ENCODE measurements at places on chromosomes 16 and 17. TPM values are rescaled to one million over a fixed set of nuclear protein-coding genes. Genes with fewer than 3 reads are reported as not detected.

GRCh38 chr17:75764417-75764710 is 628 bp downstream of the GALK1 start:
- no peak for DNase-seq
- peak overlapping the region; percentile 79 for H3K27ac ChIP-seq
- peaks cover 10% of the 10 kb centered on the region for H3K4me1 ChIP-seq
- H3K4me3 ChIP-seq: peak overlapping the region; percentile 84
- no peaks in the 10 kb centered on the region for H3K27me3 ChIP-seq

GRCh38 chr17:74369221-74369620 is 1.9 kb downstream of the GPR142 start:
- no peak overlapping the region for H3K27ac ChIP-seq
- H3K27me3 ChIP-seq: no peaks in the 10 kb centered on the region
- H3K4me1 ChIP-seq: peaks cover 14% of the 10 kb centered on the region
- DNase-seq: peak; percentile 82
- H3K36me3 ChIP-seq: no peaks in the 10 kb centered on the region

DNA sequence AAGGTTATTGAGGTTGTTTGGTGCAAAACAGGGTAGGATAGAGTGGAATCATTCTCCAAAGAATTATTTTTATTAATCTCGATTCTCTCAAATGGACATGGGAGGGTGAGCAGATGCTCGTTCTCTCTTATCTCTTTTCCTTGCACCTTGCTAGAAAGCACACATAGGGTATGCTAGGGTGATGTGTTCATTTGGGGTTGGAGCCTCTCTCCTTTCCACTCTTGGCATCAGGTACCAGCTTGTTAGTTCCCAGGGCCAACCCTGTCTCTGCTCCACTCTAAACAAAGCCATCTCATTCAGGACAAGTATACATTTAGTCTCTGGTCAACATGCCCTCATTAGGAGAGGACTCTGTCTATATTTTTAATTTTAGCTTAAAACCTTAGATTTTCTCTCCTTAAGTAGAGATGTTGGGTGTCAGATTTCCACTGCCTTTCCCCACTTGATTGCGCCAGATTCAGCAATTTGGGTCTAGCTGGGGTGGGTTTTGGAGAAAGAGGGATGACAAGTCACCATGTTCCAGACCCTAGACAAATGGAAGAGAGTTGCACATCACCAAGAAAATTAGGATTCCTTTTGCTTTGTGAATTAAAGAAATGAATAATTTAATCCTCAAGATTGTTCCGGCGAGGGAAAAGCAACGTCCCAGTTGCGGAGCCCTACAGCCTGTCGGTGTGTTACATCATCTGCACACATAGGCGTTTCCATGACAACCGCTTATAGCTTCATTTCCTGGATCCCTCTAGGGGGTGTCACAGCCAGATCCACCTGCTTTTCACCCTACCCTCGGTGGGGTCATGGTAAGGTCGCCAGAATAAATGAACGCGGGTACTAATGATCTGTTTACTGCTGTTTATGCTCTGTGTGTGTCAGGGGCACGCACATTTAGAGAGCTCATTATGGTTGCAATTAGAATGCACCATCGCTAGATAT is 41.6 kb downstream of the SNX11 start:
- H3K4me1 ChIP-seq: peaks cover 4% of the 10 kb centered on the region
- no peaks in the 10 kb centered on the region for H3K36me3 ChIP-seq
- no peak overlapping the region for H3K27ac ChIP-seq
- no peak overlapping the region for H3K4me3 ChIP-seq
- H3K27me3 ChIP-seq: no peaks in the 10 kb centered on the region

- H3K36me3 ChIP-seq: peaks cover 13% of the 10 kb centered on the region
- no peak overlapping the region for H3K4me3 ChIP-seq
- H3K27ac ChIP-seq: no peak overlapping the region
Observed at GRCh38 chr17:28131599-28131998, 89.1 kb downstream of the NLK start.

DNA sequence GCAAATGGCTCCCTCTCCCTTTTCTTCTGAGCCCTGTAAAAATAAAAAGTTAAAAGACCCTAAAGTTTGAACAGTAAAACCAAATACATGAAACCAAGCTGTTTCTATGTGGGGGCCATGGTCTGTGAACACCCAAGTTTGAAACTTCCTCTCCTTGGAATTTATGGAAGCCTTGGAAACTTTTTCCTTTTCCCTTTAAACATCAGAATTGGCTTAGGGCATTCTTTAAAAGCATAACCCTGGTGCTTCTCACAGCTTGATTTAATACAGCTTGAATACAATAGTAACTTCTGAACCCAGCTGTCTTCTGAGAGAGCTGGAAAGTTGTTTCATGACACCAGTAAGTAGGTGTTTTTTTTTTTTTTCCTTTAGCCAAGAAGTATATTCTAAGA is 26.5 kb downstream of the NKD1 start:
- H3K4me3 ChIP-seq: no peak overlapping the region
- H3K4me1 ChIP-seq: no peaks in the 10 kb centered on the region
- DNase-seq: no peak
- no peaks in the 10 kb centered on the region for H3K27me3 ChIP-seq

KRT9 gene
- not detected for total RNA-seq

DNA sequence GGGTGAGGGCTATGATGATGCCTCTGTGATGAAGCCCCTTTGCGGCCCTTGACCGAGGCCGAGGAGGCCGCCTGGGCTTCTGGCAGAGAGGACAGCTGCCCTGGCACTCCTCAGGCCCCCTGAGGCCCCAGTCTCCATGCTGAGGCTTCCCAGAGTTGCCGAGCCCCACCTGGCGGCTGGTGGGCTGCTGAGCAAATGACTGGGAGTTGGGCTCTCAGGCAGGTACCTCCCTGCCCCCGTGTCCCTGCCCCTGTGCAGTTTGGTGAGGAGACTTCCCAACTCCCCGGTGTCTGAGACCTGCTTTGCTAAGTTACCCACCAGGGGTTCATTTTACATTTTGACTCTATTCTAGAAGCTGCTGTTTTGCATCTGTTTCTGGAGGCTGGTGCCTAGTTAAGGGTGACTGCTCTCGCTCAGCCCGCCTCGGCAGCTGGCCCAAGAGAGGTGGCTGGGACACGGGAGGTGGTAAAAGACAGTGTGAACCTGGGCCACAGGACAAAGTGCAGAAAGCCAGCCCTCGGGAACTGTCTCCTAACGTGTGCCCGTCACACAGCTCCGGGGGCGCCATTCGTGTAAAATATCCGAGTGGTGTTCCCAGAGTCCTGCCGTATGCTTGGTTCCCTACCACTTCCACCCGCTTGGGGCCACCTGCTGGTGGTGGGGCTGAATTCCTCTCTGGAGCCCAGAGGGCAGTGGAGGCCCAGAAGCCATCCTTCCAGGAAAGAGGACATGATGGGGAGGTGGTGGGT is 134.5 kb downstream of the RAB11FIP4 start:
- peaks cover 16% of the 10 kb centered on the region for H3K36me3 ChIP-seq
- no peaks in the 10 kb centered on the region for H3K27me3 ChIP-seq
- H3K4me3 ChIP-seq: no peak overlapping the region
- no peak overlapping the region for H3K27ac ChIP-seq
- H3K4me1 ChIP-seq: no peaks in the 10 kb centered on the region

PIPOX gene
- 2.5 TPM for total RNA-seq

- H3K4me3 ChIP-seq: no peak overlapping the region
- H3K36me3 ChIP-seq: no peaks in the 10 kb centered on the region
- H3K27me3 ChIP-seq: peaks cover 7% of the 10 kb centered on the region
Observed at GRCh38 chr16:82033006-82033405, 2.0 kb upstream of the HSD17B2 start.

DNA sequence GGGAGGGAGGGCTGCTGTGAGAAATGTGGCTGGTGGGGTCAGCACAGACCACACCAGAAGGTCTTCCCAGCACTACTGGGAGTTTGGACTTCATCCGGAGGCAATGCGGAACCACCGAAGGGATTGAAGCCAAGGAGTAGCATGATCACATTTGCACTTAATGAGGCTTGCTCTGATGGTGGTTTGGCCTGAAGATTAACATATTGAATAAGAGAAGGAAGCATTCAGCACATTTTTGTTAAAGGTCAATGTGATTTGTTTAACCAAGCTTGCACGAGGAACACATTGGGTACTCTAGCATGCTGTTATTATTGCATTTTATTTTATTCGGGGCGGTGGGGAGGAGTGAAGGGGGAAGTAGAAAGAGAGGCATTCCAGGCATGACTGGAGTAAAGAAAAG is 378.6 kb downstream of the UTP18 start:
- no peak overlapping the region for H3K27ac ChIP-seq
- H3K36me3 ChIP-seq: no peaks in the 10 kb centered on the region
- no peak overlapping the region for H3K4me3 ChIP-seq
- peaks cover 6% of the 10 kb centered on the region for H3K27me3 ChIP-seq
- no peaks in the 10 kb centered on the region for H3K4me1 ChIP-seq
- DNase-seq: no peak

- no peak for DNase-seq
- no peaks in the 10 kb centered on the region for H3K27me3 ChIP-seq
- no peak overlapping the region for H3K4me3 ChIP-seq
Observed at GRCh38 chr17:82243648-82244412, 15.0 kb downstream of the SLC16A3 start.

DNA sequence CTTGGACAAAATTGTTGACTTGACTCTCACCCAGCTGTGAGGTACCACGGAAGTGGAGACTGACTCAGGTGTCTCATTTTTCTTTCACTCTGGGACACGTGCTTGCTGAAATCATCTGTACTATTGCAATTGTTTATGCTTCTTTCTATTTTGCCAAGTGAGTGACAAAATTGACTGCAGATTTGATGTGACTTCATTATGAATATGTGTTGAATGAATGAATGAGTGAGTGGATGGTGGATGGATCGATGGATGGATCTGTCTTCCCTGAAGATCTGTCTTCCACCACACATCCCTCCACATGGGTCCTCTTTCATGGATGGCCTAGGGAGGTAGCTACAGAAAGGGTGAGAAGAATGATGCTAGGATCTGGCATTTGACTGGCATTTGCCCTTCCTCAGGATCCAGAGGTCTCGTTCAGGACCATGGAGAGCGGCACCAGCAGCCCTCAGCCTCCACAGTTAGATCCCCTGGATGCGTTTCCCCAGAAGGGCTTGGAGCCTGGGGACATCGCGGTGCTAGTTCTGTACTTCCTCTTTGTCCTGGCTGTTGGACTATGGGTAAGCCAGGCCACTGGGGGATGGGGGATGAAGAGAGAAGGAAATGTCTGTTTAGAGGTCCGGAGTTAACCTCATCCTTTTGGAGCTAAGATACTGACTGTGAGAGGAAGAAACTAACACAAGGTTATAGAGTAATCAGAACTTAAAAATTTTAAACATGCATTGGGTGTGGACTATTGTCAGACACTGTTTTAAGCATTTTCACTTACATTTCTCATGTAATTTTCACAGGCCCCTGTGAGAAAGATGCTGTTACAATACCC is 12.7 kb downstream of the SLC5A11 start:
- no peaks in the 10 kb centered on the region for H3K4me1 ChIP-seq
- H3K36me3 ChIP-seq: no peaks in the 10 kb centered on the region
- H3K27ac ChIP-seq: no peak overlapping the region

GRCh38 chr16:756428-756827 is 4.1 kb upstream of the MSLN start:
- H3K4me3 ChIP-seq: no peak overlapping the region
- H3K27ac ChIP-seq: no peak overlapping the region
- no peak for DNase-seq
- H3K27me3 ChIP-seq: peaks cover 4% of the 10 kb centered on the region
- peaks cover 1% of the 10 kb centered on the region for H3K4me1 ChIP-seq

CES5A gene
- not detected for total RNA-seq

- peaks cover 29% of the 10 kb centered on the region for H3K4me1 ChIP-seq
- no peaks in the 10 kb centered on the region for H3K27me3 ChIP-seq
- H3K27ac ChIP-seq: no peak overlapping the region
- DNase-seq: no peak
- H3K4me3 ChIP-seq: no peak overlapping the region
- peaks cover 28% of the 10 kb centered on the region for H3K36me3 ChIP-seq
Observed at GRCh38 chr16:87706278-87707000, 59.3 kb downstream of the KLHDC4 start.

DNA sequence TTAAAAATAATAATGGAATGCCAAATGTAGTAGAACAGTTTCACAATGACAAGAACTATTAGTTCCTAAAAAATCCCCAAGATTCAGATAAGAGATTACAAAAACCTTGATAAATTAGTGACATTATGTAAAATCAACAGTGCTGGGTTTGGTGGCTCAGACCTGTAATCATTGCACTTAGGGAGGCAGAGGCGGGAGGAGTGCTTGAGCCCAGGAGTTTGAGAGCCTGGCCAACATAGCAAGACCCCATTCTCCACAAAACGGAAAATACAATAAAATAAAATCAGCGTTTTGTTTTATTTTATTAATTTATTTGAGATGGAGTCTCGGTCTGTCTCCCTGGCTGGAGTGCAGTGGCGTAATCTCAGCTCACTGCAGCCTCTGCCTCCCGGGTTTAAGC is 4.1 kb downstream of the CARD14 start:
- no peak for DNase-seq
- H3K4me3 ChIP-seq: no peak overlapping the region
- H3K36me3 ChIP-seq: no peaks in the 10 kb centered on the region
- no peaks in the 10 kb centered on the region for H3K4me1 ChIP-seq
- H3K27me3 ChIP-seq: no peaks in the 10 kb centered on the region
- no peak overlapping the region for H3K27ac ChIP-seq

- H3K36me3 ChIP-seq: peaks cover 5% of the 10 kb centered on the region
- H3K27me3 ChIP-seq: no peaks in the 10 kb centered on the region
- no peak for DNase-seq
- H3K27ac ChIP-seq: no peak overlapping the region
- H3K4me3 ChIP-seq: no peak overlapping the region
- H3K4me1 ChIP-seq: no peaks in the 10 kb centered on the region
Observed at GRCh38 chr16:81657781-81658180, 121.3 kb upstream of the PLCG2 start.

DNA sequence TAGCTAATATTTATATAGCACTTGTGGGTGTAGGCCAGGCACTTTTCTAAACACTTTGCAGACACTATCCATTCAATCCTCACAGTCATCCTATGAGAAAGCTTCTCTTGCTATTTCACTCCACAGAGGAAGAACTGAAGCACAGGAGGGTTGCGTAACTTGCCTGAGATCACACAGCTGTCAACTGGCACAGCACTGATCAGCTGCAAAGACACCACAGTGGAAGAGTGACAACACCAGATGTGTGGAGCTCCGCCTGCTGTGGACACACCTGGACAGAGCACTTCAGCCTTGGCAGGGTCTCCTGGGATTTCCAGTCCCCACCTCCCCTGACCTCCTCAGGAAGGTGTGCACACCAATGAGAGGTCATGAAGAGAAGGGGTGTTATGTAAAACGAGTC is 13.3 kb upstream of the CNEP1R1 start:
- H3K36me3 ChIP-seq: no peaks in the 10 kb centered on the region
- H3K27me3 ChIP-seq: no peaks in the 10 kb centered on the region
- no peak for DNase-seq
- no peak overlapping the region for H3K4me3 ChIP-seq
- no peaks in the 10 kb centered on the region for H3K4me1 ChIP-seq

- no peak for DNase-seq
- H3K4me3 ChIP-seq: no peak overlapping the region
- H3K27ac ChIP-seq: peak overlapping the region; percentile 15
Observed at GRCh38 chr16:50802000-50802399, 60.1 kb downstream of the CYLD start.

ALOX15B gene
- not detected for total RNA-seq

KIAA0513 gene
- total RNA-seq: 9.7 TPM
